ENCODE measurements at places on chromosomes 12 and 14.

DNA sequence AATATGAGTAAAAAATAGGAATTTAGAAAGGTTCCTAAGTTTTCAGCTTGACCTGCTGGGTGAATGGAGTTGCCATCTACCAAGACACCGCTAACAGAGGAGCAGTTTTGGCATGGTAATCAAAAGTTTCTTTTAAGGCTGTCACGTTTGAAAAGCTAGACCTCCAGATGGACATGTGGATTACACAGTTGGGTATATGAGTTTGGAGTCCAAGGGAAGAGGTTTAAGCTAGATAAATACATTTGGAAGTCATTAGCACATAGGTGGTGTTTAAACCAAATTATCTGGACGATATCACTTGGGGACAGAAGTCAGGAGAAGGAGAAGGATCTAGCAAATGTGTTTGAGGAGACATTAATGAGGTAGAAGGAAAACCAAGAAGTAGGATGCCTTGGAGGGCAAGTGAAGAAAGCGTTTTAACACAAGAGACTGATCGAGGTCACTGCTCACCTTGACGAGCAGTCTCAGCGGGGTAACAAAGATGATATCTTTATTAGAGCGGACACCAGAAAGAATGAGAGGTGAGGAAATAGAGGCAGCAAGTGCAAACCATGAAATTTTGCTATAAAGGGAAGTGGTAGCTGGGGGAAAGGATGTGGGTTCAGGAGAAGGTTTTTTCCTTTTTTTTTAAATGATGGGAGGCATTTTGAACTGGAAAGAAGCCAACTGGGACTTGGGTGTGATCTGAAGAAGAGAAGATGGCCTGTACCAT lies 17.6 kb downstream of the PNP start:
- DNase-seq = no peak

DNA sequence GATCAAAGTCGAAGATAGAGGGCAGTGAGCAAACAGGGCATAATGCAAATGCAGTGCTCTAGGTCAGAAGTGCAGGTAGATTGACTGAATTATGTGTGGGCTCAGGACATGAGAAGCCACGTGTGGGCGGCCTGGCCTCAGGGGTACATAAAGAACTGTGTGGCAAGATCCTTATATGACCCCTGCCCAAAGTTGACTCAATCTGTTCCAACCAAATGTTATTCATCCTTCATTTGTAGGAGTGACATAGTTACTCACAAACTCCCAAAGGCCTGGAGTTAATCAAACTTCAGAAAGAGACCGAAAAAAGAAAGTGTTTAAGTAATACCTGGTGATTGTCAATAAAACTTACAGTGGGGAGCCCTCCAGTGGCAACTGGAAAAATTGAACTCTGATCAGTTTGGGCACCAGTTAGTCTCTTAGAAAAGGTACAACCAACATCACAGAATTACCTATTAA lies 150.4 kb upstream of the FAR2 start:
- DNase-seq = peak; percentile 7

DNA sequence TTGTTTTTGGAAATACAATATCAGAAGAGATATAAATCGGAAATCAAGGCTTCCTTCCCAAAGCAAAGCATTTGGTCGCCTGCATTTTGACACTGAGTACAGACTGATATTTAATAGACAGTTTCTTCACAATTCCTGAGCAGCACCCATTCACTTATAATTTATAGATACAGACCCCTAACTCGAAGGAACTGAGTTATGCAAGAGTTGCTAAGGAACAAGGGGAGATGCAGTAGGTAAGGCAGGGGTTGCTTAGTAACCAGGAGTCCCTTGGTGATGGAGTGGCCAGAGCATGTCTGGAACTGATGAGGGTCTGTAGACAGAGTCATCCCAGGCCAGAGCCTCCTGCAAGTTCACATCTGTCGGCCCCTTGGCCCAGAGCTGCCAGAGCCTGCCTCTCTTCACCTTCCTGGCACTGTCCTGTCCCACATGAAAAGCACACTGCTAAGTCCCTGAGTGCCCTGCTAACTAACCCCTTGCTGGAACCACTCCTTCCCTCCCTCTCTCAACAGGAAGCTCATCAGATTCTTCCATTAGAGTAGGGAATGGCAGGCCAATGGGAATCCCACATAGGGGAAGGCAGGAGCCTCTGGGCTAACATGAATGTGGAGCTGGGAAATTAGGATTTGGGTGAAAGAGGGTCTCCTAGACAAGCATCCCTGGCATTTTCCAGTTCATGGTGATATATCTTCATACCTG lies 3.6 kb upstream of the DHRS2 start:
- no peak for DNase-seq

- peak; percentile 30 for DNase-seq
Observed at GRCh38 chr14:68089146-68089731, 269.7 kb downstream of the RAD51B start.

DNA sequence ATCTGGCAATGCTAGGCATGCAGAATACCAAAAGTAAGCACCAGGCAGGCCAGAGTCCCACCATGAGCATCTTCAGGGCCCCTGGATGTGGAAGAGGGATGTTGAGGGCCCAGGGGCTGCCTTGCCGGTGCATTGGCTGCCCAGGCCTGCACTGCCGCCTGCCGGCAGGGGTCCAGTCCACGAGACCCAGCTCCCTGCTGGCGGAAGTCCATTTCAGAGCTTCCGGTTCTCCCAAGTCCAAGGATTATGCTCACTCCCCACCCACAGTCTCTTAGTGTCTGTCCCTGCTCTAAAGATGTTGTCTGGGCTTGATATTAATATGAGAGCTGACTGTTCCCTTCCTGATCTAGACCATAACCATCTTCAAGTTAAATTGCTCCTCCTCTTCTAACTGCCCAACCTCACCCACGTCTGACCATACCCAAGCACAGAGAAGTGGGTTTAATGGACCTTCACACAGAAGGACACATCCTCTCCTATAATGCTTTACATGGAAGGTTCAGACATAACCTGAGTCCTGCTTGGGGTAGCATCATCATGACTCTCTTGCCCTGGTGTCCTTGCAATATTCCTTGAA lies 117.4 kb downstream of the DAD1 start:
- peak; percentile 38 for DNase-seq

GRCh38 chr12:95546491-95546813 lies 4.8 kb downstream of the USP44 start:
- no peak for DNase-seq

DNA sequence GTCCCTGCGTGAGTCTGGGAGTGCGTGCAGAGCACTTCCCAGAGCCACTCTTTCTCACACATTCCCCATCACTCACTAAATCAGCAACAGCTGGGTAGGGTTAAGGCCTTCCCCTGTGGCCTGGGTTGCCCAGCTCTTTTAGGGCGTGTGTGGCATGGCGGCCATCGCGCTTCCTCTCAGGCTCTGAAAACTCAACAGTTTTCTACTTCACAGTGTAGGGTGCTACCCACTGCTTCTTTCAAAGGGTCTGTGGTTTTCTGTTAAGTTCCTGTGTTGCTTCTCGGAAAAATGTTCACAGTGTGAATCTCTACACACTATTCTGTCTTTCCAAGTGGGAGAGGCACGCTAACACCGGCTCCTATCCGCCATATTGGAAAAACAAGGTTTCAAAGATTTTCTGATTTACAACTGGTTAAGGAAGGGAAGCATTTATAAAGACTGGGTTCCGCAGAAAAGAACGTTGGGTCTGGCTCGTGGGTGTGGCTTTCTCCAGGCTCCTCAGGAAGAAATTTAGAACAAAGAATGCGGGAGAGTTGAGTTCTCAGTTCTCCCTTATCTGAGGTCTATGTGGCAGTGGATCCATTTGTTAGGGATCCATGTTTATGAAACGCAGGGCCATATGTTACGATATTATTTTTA lies 34.9 kb upstream of the AEBP2 start:
- no peak for DNase-seq

- DNase-seq = no peak
Observed at GRCh38 chr14:89327771-89328212, 89.2 kb downstream of the FOXN3 start.

DNA sequence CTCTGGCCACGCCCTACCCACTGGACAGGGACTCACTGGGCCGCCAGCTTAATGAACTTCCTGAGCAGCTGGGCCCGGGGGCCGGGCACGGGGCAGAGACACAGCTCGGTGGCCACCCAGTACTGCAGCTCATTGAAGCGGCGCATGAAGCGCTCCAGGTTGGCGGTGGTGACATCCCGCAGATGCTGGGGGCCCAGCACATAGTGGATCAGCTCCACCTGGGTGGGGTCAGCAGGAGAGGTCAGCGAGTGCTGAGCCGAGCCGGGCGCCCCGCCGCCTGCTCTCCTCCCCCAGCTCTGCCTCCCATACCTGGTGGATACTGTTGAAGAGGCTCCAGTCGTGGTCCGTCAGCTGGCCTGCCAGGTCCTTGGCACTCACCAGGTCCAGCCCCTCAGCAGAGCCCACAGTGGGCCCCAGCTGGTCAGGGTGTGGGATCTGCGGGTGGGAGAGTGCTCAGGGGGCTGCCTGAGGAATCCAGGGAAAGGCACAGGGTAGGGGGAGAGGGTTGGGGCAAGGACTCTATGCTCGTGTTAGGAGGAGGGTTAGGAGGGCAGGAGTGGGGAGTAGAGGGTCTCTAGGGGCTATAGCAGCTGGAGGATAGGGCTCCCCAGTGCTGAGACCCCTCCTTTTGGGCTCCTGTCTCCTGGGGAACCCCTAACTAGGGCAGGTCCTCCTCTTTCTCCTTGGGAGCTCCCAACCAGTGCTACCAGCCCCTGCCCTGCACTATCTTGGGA lies 15.5 kb upstream of the ENDOU start:
- no peak for DNase-seq

GRCh38 chr14:33165144-33165925 lies 226.7 kb downstream of the NPAS3 start:
- no peak for DNase-seq

GRCh38 chr12:122029620-122030423 lies 8.1 kb downstream of the BCL7A start:
- DNase-seq = no peak

DNA sequence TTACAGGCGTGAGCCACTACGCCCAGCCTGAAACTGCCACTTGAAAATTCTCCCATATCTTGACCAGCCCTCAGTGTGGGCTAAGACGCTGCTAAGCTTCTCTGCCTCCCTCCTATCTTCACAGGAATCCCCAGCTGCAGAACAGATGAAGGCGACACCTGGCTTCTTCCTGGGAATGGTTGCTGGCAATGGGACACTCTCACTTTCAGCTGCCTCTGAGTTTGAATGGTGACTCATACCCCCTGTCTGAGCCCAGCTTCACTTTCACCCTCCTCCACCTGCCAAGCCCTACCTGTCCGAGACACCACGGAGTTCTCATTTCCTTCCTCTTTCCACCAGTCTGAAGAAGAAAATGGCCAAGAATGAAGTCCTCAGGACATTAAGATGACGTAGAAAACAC lies 18.3 kb upstream of the VASH1 start:
- no peak for DNase-seq

DNA sequence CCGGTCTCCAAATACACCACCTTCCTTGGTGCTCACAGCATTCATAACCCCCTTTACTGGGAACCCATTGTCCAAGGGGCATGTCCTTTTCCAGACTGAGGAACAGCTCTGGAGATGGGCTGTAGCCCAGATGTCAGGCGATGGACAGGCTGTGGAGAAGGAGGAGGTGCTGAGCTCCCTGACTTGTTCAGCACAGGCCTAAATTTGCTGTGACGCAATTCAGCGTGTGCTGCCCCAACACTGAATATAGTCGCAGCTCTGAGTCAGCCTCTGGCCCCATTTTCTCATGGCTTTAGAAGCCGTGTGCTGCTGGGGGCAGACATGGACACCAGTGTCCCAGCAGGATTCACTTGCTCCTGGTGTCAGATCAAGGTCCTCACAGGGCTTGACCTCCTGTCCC lies 269.1 kb downstream of the EMP1 start:
- DNase-seq = no peak

GRCh38 chr12:123120452-123121166 lies 30.3 kb downstream of the PITPNM2 start:
- no peak for DNase-seq

- no peak for DNase-seq
Observed at GRCh38 chr14:72788255-72788654, 105.6 kb downstream of the DPF3 start.

GRCh38 chr12:106010741-106011140 lies 128.0 kb downstream of the NUAK1 start:
- no peak for DNase-seq

GRCh38 chr12:109504068-109504467 lies 26.6 kb downstream of the UBE3B start:
- DNase-seq = no peak

- DNase-seq = no peak
Observed at GRCh38 chr14:50977863-50978528, 33.7 kb upstream of the PYGL start.
